ENCODE measurements at places on chromosomes 2 and 18.

- no peak for DNase-seq
Observed at GRCh38 chr2:151946899-151947812, 118.9 kb upstream of the ARL5A start.

GRCh38 chr2:173696274-173696673, 268.9 kb downstream of the SP3 start:
- no peak for DNase-seq

- no peak for DNase-seq
Observed at GRCh38 chr2:24540011-24540477, 49.0 kb downstream of the NCOA1 start.

GRCh38 chr2:209525834-209526281, 102.0 kb downstream of the MAP2 start:
- DNase-seq: no peak

GRCh38 chr2:48795065-48795464, 39.5 kb upstream of the LHCGR start:
- DNase-seq: no peak

GRCh38 chr2:9877026-9877425, 33.8 kb downstream of the TAF1B start:
- no peak for DNase-seq

DNA sequence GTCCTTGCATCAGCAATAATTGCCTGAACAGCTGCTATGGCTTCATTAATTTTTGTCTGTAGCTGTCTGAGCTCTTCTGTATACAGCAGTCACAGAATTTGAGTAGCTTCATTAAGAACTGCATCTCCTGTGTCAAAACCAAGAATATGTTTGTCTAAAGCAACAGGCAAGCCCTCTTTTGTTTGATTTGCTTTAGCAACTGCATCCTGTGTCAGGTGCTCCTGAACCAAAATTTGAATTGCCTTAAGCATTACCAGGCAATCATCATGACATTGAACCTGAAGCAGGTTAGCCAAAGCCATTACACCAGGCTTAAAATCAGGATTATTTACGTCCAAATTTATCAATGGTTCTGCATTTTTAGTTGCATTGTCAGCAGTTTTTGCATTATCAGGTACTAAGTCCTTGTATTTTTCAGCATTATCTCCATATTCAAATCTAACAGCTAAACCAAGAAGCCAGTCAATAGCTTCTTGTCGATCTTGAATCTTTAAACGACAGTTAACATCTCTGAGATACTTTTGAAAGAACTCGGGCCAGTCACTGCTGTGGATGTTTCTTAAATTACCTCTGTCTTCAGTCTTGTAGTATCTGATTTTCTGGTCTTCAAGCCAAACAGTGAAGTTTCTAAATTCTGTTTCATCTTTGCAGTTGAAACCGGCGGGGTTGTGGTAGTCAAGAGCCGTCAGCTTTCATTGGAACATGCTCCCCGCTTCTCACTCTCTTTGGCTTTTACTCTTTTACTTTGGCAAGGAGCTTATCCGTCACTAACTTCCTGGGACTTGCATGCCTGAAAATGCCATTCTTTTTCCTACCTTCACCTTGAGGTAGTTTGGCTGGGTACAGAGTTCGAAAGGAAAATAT, 42.2 kb downstream of the MERTK start:
- DNase-seq: no peak

DNA sequence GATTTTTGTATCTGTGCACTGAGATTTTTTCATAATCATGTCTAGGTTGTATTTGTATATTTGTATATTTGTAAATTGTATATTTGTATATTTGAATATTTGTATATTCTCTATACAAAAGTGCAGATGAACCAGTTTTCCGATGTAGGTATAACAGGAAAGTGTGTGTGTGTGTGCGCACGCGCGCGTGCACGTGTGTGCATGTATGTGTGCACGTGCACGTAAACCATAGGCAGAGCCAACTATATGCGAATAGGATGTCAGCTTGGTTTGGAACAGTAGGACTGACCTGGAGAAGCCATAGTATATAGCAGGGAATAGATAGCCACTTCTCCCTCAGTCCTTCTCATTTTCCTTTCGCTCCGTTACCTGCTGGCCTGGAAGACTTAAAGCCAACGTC, 565.8 kb downstream of the XIRP2 start:
- no peak for DNase-seq

Measured in activated T-helper 1 cell treated with anti-CD3 and anti-CD28 coated beads, Interleukin-2, amount 50 U/mL, for 16 hours (primary cell).